ENCODE measurements at places on chromosomes 12 and 14.
A peak's percentile ranks its signal among the peaks of the same experiment; 100 is the strongest.

DNA sequence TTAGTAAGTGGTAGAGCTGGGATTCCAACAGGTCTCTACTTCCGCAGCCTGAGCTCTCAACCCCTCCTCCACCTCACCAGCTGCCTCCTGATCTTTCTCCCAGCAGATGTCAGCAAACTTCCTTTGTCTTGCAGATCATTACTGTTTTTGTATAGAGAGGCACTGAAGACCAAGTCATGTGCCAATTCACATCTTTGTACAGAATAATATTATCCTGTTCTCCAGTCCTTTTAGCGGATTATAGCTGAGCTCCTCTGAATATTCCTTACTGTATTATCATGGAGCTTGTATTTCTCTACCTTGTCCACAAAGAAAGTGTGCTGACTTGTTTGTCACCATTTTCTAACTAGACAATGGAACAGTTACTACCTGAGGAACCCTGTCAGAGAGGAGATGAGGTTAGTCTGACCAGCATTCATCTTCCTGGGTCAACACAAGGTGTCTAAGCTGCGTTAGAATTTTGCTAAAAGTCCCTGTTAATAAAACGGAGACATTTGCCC lies 142.3 kb upstream of the ARHGAP5 start:
- peak; percentile 48 for DNase-seq

DNA sequence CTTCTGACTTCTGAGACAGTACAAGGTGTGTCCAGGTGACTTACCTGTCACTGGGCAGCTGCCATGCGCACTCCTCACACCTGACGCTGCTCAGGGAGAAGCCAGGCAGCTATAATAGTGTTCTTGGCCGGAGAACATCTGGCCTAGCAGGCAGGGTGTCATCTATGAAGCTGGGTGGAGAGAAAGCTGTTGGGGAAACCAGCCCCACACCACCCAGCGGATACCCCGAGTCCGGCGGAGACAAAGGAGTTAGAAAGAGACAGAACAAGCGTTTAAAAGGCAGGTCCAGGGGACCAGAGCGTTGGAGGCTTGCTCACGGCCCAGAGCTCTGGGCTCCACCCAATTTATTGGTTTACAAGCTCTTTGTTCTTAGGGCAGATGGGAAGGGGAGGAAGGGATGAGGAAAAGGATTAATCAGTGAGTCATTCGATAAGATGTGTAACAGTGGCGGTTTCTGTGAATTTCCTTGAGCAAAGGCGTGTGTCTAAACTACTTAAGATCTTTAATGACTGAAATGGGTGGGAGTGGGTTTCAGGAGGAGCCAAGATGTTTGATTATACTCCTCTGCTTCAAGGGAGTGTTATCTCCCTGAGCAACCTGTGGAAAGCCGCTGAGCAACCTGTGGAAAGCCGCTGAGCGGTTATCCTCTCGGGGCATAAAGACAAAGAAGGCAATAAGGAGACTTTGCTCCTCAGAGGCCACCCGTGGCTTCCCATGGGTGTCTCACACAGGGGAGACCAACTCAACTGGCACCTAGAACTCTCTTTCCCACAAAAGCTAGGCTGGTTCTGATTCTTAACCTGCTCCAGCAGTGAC lies at the start of gene GALNT8:
Gene GALNT8, plus strand, starts transcription at position 580 of the 816 bp plus-strand sequence. CDS start 278 bp downstream, outside the sequence.
- DNase-seq: no peak

DNA sequence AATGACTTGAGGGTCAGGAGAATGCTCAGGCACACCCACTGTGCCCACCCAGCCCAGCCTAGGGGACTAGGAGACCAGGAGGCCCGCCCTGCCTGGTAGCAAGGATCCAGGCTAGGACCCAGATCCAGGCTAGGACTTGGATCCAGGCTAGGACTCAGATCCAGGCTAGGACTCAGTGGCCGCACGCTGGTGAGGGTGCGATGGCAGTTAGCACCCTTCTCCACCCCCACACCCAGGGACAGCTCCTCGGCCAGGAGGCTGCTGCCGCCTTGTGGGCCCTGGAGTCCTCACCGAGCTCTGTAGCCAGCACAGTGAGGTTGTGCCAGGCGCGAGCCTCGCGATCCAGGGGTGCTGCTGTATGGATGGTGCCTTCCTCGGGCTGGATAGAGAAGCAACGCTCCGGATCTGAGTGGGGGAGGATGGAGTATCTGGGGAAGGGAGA lies 5.1 kb downstream of the CDH24 start:
- DNase-seq: peak; percentile 32

- no peak for DNase-seq
These were observed 267.7 kb downstream of the SLC6A15 start for GRCh38 chr12:84644908-84645307.

DNA sequence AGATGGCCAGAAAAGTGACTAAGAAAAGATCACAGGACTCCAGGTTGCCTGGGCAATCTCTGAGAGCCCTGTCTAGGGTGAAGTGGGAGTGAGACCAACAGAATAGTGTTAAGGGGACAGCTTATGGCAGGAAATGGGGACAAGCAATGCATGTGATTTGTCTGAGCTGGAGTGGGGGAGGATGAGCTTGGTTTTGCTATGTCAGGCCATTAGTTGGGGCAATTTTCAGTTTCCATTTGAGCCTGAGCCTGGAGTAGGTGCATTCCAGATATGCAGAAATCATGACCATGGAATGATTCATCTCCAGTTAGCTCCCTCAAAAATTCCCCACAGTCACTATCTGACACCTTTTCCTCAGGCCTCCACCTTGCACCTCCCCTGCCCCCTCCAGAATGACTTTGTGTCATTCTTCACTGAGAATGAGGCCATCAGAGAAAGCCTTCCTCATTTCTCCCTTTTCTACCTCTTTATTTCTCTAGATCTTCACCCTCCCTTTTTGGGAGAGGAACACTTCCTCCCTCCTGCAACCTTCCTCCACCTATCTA lies 150.9 kb upstream of the PLEKHG7 start:
- DNase-seq: peak; percentile 59

DNA sequence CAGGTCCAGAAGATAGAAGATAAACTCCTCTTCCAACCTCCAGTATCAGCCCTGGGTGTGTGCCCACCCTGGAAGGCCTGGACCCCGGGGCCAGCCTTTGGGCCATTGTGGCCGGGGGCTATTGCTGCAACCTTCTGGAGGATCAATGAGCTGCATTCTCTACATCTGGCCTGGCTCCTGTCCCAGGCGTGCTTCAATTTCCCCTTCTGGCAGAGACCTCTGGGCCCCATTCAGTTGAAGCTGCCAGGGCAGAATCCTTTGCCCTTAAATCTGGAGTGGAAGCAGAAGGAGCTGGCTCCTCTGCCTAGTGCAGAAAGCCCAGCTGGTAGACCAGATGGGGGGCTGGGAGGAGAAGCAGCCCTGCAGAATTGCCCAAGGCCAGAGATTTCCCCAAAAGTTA lies 10.0 kb downstream of the NYNRIN start:
- DNase-seq: no peak

DNA sequence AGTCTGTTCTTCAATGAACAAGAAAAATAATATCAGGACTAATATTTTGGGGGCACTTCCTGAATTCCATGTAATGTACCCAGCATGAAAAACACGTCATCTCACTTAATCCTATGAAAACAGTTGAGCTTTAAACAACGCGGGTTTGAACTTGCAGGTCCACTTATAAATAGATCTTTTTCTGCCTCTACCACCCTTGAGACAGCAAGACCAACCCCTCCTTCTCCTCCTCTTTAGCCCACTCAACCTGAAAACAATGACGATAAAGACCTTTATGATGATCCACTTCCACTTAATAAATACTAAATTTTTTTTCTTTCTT lies 203.9 kb upstream of the KRR1 start:
- no peak for DNase-seq

GRCh38 chr12:5428332-5429221 lies 3.3 kb upstream of the NTF3 start:
- DNase-seq: peak; percentile 72

DNA sequence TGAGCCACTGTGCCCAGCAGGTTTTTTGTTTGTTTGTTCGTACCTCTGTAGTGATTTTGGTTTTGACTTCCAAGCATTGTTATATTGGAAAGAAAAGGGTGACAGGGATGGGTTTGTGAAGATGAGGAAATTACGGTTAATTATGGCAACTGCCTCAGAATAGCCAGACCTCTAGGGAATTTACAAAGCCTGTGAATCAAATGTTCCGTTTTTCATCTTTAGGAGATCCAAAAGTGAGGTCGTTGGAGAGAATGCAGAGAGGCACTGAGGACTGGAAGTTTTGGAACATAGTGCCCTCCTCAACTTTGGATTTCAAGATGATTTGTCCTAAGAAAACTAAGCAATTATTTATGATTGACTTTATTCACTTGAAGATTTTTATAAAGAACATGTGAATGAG lies 54.5 kb upstream of the EVL start:
- no peak for DNase-seq

DNA sequence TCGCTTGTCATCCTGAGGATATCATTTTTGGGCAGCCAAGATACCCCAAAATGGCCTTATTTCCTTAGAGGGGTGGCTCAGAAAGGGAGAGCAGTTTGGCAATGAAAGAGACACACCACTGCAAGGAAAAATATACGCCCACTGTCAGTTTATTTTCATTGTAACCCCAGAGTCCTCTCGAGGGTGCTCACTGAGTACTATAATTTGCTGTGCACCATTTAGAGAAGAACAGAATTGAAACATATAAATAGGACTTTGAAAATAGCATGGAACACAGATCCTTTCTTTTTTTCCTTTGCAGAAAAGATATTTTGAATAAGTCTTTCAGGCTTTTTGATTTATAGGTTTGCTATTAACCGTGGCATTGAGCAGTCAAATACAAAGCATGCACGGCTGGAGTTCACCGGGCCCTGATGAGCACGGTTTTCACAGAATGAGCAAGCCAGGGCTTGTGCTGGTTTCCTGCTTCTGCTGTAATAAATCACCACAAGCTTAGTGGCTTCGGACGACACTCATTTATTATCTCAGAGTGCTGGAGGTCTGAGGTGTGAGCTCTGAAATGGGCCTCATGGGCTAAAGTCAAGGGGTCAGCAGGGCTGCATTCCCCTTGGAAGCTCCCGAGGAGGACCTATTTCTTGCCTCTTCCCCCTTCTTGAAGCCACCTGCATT lies 152.3 kb downstream of the ZNF664 start:
- no peak for DNase-seq

Data from astrocyte of the hippocampus (primary cell).